ENCODE measurements at places on chromosomes 6 and 20.

DNA sequence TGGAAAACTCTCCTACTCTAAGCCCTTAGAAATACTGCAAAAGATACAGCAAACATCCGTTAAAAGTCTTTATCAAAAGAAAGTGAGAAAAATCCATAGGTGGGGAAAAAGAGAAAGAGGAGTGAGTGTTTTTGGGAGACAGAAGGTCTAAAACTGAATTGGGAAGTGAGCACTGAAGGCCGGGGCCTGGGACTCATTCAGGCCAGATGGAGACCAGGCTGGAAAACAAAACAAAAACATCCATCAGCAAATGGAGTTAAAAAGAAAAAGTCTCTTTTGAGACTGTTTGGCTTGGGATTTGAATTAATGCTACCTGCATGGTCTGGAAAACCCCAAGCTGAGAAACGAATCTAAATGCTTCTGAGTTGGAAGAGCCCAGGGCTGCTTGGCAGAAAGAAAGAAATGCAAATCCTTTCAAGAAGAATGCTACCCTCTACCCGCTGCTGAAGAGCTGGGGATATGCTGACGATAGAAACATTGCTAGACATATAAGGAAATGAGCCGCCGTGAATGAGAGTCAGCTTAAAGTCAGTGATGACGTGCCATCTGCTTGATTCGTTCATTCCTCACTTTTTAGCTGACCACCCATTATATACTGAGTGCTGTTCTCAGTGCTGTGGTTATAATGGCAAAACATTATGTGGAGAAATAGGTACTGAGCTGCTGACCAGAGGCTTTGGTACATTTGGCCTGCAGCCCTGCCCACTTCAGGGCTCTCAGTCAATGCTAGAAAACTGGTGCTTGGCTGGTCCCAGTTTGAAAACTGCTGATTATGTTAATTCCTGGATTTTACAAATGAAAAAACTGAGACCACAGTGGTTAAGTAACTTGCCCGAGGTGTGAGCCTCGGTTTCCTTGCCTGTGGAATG lies 28.0 kb upstream of the TULP4 start:
- no peak for DNase-seq

GRCh38 chr6:47633141-47633540 lies 65.2 kb upstream of the ADGRF4 start:
- DNase-seq = no peak

DNA sequence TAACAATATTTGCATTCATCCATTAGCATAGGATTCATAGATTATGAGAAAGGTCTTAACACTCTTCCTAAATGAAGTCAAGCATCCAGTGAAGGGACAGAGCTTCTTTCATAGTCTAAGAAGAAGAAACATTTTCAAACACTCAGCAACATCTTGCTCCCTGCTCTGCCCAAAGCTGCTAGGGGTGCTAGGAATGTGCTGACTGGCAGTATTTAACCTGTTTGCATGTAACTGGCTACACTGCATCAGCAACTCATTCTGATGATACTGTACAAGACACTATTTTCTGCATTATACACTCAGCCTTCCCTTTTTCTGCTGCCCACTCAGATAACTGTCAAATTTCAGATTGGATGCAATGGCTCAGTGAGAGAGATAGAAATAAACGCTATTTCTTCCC lies 495.1 kb upstream of the ARID1B start:
- no peak for DNase-seq

GRCh38 chr6:29728173-29728874 lies 5.1 kb downstream of the HLA-F start:
- no peak for DNase-seq

- DNase-seq = peak; percentile 49
These were observed 1.6 kb downstream of the ZBTB2 start for GRCh38 chr6:151389618-151390275.

GRCh38 chr6:143969077-143969476 lies 39.0 kb downstream of the PLAGL1 start:
- DNase-seq = no peak

DNA sequence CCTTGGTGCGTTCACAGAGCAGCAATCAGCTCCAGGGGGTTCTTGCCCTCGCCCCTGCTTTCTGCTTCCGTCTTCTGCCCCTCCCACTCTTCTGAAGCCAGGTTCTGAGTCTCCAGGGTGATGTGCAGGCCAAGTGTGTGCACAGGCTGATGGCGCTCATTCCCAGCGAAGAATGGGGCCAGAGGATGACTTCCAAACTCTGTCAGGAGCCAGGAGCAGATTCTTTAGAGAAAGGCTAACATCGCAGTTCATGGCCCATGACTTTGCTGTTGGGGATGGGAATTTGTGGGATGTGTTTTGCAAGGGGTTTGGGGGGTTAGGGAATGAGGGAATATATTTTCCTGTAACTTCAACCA lies 56.1 kb upstream of the CCN6 start:
- DNase-seq = no peak

DNA sequence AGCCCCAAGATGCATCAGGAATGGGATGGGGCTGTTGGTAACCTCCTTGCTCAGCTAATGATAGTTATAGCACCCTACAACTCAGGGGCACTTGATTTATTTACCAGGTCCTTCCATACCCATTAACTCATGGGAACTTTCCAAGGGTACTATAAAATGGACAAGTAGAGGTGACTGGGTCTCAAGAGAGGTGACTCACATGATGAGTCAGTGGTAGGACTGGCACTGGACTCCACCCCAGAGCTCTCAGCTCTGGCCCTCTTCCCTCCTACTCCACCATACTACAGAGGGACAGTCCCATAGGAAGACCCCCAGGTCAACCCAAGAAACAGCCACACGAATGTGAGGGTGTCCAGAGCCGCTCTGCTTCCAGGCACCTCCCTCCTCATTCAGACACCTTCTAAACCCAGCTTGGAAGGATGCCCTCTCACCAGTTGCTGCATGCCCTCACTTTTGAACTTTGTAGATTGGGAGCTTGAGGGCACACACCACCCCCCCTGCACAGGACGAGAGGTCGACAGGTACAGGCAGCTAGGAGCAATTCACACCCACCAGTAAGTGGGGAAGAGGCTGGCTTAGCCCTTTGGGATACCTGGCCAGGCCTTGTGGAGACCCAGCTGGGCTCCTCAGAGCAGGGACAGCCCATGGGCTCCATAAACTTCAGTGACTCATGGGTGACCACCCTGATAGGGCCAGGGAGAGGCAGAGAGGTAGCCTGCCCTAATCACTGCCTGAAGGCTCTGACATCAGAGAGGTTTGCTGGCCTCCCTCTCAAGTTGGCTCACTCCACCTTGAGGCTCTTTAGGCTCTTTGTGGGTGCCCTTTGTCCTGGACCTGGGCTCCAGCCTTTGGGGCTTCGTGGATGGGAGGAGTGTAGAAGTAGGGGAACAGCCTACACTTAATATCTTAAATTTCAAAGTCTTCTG lies 81.6 kb upstream of the MLN start:
- DNase-seq = no peak

GRCh38 chr20:54491506-54491905 lies 16.1 kb downstream of the DOK5 start:
- DNase-seq = no peak

DNA sequence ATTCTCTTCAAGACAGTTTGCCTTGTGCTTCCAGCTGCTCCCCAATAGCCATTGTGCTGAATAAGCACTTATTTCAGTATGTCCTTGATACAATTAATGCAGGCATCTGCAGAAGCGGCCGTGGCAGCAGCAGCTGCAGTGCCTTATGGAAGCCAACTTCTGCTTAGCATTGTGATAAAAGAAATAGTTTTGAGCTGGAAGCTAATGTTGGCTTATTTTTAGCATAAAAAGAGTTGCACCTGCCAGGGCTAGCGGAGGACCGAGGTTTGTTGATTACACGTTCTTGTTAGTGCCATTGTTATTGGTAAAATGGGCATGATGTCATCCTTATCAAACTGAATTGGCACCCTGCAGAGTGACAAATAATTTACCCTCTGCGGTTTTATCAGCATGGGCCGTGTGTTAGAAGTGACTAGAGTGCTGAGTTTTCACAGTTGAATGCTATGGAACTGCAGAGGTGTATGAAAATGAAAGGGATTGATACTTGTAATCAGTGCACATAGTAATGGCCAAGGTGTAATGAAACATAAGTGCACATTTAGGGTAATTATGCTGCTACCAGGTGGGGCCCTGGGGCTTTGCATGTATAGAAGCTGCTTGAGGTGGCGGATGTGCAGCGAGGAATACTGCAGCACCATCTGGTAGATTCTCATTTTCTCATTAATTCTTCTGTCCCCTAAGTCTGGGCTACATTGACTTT lies 334.3 kb downstream of the CDKAL1 start:
- no peak for DNase-seq

DNA sequence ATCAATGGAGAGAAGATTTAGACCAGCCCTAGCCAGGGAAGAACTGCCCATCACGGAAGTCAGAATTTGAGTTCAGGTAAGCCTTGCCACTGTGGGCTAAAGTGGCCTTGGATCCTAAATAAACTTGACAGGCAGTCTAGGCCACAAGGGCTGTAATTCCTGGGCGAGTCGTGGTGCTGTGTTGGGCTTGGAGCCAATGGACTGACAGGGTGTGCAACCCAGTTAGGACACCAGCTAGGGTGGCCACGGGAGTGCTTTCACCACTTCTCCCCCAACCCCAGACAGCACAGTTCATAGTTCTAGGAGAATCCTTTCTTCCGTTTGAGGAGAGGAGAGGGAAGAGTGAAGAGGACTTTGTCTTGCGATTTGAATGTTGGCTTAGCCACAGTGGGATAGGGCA lies 422.4 kb downstream of the DOK5 start:
- no peak for DNase-seq

DNA sequence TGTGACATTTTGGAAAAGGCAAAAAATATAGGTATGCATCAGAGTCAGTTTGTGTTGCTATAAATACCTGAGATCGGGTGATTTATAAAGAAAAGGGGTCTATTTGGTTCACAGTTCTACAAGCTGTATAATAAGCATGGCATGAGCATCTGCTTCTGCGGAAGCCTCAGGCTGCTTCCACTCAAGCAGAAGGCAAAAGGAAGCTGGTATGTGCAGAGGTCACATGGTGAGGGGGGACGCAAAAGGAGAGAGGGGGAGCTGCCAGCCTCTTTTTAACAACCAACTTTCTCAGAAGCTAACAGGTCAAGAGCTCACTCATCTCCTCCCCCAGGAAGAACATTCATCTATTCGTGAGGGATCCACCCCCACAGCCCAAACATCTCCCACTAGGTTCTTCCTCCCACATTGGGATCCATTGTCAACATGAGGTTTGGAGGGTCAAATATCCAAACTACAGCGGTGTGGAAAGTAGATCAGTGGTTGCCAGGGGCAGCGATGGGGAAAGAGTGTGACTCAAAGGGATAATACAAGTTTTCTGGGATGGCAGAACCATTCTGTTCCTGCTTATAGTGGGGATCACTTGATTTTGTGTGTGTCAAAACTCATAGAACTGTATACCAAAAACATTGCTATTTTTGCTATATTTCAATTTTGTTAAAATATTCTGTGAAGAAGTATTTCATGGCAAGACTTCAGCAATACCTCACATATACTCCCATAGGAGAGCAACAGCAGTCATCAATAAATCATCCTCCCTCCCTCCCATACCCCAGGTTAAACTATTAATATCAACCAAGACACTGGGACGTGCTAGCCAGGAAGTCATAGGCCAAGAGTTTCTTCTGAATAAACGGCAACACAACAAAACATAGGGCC lies 9.9 kb upstream of the FAM50B start:
- DNase-seq = no peak

GRCh38 chr20:20658871-20659431 lies 53.5 kb downstream of the RALGAPA2 start:
- DNase-seq = no peak

DNA sequence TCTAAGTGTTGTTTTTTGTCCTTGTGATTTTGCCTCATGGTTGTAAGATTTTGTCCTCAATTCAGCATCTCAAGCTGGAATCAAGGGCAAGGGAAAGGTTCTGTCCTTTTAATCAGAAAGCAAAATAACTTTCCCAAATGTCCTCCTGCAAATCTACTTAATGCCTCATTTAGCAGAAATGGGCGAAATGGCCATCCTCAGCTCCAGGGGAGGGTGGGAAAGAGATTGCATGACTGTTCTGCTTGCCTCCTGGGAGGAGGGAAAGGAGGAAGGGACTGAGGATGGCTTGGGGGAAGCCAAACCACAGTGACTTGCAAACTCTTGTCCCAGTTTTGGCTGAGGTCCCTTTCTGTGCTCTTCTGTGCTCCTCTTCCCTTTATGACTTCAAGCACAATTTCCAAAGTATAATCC lies 43.4 kb downstream of the TNFAIP3 start:
- no peak for DNase-seq

DNA sequence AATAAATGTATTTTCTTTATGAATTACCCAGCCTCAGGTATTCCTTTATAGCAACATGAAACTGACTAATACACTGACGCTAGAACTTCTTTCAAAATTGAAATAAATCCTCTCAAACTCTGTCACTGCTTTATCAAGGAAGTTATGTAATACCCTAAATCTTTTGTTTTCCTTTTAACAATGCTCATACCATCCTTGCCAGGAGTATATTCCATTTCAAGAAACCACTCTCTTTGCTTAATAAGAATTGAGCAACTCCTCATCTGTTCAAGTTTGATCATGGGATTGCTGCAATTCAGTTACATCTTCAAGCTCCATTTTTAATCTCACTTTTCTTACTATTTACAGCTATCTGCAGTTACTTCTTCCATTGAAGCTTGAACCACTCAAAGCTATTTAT lies 707.6 kb upstream of the MARCKS start:
- no peak for DNase-seq

GRCh38 chr6:170147056-170147787 lies 143.7 kb downstream of the DLL1 start:
- DNase-seq = no peak

GRCh38 chr6:112773187-112773586 lies 426.1 kb downstream of the RFPL4B start:
- DNase-seq = no peak

DNA sequence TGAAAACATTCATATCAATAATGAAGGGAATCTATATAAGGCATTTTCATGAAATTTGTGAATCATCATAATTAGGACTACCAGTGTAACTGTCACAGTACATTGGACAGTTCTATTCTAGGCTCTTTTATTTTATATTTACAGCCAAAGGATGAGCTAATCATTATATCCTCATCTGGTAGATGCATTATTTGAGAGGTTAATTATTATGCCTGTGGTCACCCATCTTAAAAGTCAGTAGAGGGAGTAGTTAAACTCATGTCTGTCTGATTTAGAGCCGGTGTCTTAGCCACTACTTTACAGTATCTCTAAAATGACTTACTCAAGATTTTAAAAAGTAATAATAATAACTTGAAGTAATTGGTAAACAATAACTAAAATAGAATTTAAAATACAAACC lies 899.3 kb upstream of the MAP3K7 start:
- no peak for DNase-seq

GRCh38 chr6:74137911-74138310 lies 441.9 kb downstream of the CD109 start:
- no peak for DNase-seq

Data from neural crest cell (in vitro differentiated cells).